ENCODE measurements at places on chromosomes 4 and X. TPM values are rescaled to one million over a fixed set of nuclear protein-coding genes. Genes with fewer than 3 reads are reported as not detected.

Gene ZNF827
- not detected for polyA plus RNA-seq

Gene SOD3
- not detected for polyA plus RNA-seq

Gene WNK3
- not detected for polyA plus RNA-seq

Gene ELMOD2
- polyA plus RNA-seq = 1.4 TPM

Gene DDX53
- polyA plus RNA-seq = not detected

Gene MXRA5
- not detected for polyA plus RNA-seq

Gene NAP1L3
- not detected for polyA plus RNA-seq

Gene C1GALT1C1
- polyA plus RNA-seq = 4.0 TPM

Gene PHKA1
- not detected for polyA plus RNA-seq

Gene ITIH6
- polyA plus RNA-seq = not detected

Gene ZNF630
- 0.87 TPM for polyA plus RNA-seq

Gene PAGE2B
- polyA plus RNA-seq = not detected

Gene PDLIM3
- not detected for polyA plus RNA-seq

Gene FAM9B
- not detected for polyA plus RNA-seq

Gene FGFR3
- polyA plus RNA-seq = not detected

Data from CD14-positive monocyte (primary cell).